GM12891 (cell line): ENCODE measurements at places on chromosomes 7 and 10.
A peak's percentile ranks its signal among the peaks of the same experiment; 100 is the strongest.

- DNase-seq: no peak
Observed at GRCh38 chr7:73742753-73743641, 4.4 kb upstream of the ABHD11 start.

DNA sequence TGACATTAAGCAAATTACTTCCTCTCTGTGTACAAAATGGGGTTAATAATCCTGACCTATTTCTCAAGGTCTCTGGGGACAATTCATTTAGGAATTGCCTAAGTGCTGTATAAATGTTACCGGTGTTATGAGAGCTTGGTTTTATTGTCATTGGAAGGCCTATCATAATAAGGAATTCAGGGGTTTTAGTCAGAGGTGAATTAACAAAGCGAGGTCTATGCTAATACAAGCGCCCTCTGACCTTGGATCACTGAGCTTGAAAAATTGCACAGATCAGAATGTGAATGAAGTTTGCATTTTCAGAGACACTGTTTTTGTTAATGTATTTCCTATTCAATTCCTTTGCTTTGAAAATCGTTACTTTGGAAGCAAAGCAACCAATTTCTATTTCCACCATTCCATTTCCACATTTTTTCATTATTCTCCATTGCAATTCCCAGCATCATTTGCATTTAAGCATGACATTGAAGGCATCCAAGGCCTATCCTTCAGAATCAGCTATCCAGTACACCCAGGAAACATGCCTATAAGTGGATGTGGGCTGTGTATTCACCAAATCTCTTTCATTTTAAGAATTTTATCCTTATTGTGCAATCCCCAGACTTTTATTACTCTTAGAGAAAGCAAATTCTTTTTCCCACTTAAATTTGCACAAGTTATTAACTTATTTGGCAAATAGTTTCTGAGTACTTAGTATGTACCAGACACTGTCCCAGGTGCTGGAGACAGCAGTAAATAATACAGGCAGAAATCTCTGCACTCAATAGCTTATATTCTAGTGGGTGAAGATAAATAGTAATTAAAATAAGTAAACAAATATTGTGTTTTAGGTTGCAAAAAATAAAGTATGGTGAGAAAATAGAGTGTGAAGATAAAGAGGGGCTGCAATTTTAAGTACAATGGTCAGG, 133.1 kb downstream of the NRCAM start:
- no peak for DNase-seq

- DNase-seq: no peak
Observed at GRCh38 chr10:27569946-27570345, 65.8 kb downstream of the RAB18 start.

- DNase-seq: no peak
Observed at GRCh38 chr10:90308223-90308622, 549.6 kb downstream of the HTR7 start.

DNA sequence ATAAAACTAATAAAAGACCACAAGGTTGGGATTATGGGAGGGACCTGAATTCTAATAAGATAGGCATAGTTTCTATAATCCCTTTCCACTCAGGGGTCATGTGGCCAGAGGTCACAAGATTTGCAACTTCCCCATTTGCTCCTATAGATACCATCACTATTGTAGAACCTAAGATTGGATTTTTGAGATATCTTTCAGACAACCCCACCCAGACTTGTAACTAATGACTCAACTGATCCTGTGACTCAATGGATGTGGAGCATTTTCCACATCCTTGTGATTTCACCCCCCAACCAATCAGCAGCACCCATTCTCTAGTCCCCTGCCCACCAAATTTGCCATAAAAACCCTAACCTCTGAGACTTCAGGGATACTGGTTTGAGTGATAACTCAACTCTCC, 51.9 kb upstream of the PIK3AP1 start:
- no peak for DNase-seq

DNA sequence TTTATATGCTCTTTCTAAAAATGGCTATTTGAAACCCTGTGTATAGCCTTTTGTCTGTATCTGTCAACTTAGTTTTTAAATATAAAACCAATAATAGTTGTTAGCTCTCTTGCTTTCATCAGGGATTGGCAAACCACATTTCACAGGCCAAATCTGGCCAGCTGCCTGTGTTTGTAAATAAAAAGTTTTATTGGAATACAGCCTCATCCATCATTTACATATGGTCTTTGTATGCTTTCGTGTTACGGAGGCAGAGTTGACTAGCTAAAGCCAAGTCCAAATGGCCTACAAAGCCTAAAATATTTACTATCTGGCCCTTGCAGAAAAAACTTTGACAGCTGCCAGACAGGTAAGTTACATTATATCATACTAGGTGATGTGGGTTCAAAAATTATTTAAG, 235.0 kb downstream of the BICC1 start:
- no peak for DNase-seq

DNA sequence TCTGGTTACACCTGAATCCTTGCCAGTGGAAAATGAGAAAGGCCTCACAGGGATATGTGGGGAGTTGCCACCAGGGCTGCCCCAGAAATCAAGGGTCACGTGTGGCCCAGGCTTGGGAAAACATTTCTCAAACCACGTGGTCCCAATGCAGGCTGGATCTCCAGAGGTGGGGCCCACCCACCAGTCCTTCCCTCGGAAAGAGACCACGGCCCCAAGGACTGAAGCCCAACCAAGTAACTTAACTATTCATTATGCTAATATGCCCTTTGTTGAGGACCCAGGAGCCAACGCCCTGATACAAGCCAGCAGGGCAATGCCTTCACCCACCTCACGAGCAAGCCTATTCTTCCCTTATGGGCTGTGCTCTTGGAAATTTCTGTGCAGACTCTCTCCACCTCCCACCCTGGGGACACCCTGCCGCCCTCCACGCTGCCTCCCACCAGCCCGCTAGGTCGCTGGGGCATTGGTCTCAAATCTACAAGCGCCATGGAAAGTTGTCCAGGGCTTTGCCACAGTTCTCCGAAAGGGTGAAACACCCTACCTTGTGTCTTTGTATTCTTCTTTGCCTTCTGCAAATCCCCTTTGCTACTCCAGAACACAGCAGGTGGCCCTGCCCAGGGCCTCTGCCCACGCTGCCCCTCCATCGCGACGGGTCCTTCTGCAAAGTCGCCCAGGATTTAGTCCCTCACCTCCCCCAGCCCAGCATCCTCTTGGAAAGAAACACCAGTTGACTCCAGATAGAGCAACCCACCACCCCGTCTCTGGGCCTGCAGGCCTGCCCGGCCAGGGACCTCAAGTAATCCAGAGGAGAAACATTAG, 8.8 kb downstream of the TNS3 start:
- no peak for DNase-seq

DNA sequence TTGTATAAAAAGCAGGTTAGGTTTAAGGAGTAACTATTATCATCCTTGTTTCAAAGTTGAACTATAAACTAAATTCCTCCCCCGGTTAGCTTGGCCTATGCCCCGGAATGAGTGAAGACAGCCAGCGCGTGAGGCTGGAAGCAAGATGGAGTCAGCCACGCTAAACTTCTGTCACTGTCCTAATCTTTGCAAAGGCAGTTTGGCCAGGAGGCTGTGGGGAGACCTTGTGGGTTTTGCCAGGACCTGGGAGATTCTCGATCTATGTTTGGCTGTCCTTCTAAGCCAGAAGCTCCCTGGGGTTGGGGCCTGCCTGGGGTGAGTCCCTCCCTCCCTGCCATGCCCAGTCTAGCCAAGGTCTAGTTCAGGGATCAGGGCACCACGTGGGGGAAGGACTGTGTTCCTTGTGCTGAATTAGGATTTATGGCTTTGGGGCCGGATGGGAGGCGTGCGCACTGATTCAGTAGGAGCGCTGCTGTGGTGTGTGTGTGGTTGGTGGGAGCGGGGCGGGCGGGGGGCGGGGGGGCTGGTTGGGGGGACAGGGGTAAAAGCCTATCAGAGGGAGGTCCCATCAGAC, 871 bp upstream of the GTF2IRD1 start:
- no peak for DNase-seq

DNA sequence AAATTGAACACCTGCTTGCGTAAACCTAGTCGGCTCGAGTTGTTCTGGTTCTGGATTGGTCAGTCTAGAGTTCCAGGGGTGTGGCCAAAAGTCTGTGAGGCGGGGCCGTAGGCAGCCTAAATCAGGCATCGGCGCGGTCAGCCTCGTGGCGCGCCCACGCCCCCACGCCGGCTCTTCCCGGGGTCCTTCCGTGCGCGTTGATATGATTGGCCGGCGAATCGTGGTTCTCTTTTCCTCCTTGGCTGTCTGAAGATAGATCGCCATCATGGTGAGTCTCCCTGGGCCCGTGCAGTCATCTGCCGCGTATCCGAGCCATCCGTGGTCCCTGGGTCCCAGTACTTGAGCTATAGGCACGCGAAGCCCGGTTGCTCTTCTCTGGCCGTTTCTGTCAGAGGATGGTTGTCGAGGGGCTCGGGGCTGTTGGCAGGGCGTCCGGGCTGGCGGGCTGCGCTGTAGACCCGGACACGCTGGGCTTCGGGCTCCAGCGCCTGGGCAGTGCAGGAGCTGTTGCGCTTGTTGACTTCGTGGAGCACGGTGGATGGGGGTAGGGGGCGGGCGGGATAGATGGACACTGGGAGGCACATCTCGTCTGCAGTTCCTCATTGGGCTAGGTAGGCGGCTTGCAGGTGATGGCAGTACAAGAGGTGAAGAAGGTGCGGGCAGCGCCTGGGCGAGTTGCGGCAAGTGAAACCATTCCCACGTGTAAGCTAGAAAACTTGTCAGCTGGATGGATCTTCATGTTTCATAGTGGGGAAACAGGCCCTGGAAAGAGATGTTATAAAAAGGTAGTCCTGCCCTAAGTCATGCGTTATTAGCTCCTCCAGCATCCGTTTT, at the start of gene RPS24:
RPS24 (plus strand) TSS at position 227 of the 834 bp plus-strand sequence; CDS start at position 266, 39 bp downstream.
- peak; percentile 75 for DNase-seq

- no peak for DNase-seq
Observed at GRCh38 chr7:127710635-127711034, 58.6 kb downstream of the SND1 start.

GRCh38 chr7:98300595-98301372, 19.3 kb downstream of the BRI3 start:
- no peak for DNase-seq

- no peak for DNase-seq
Observed at GRCh38 chr7:95828824-95829790, 56.8 kb downstream of the DYNC1I1 start.

GRCh38 chr10:110068780-110069179, 61.0 kb downstream of the ADD3 start:
- DNase-seq: no peak

DNA sequence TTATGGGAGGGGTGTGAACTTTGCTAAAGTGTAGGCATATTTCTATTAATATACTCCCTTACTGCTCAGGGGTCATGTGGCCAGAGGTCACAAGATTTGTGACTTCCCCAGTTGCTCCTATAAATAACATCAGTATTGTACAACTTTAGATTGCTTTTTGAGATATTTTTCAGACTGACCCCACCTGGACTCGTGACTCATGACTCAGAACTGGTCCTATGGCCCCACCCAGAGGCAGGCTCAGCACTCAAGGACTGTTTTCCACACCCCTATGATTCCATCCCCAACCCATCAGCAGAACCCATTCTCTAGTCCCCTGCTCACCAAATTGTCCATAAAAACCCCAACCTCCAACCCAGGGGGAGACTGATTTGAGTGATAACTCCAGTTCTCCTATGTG, 2.7 kb upstream of the CUL2 start:
- no peak for DNase-seq

DNA sequence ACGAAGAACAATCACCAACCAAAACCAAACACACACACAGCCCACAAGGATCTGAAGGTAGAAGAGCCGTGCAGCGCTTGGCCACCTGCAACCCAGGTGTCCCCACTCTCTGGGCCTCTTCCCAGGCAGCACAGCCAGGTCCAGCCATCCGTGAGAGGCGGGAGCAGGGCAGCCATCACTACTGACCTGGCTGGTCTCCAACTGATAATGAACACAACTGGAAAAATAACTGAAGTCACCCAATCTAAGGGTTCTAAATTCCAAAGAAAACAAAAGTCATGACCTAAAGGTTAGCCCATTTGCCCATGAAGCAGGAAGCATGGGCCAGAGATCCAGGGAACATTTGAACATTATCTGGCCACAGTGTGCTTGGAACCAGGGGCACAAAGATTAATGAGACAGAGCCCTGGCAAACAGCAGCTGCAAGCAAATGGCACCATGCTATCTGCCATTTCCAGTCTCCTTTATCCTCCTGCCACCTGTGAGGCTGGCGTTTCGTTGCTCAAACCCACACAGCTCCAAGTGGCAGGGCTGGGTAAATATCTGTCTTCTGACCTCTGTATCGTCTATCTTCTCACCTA, 207.9 kb downstream of the TNS3 start:
- no peak for DNase-seq

DNA sequence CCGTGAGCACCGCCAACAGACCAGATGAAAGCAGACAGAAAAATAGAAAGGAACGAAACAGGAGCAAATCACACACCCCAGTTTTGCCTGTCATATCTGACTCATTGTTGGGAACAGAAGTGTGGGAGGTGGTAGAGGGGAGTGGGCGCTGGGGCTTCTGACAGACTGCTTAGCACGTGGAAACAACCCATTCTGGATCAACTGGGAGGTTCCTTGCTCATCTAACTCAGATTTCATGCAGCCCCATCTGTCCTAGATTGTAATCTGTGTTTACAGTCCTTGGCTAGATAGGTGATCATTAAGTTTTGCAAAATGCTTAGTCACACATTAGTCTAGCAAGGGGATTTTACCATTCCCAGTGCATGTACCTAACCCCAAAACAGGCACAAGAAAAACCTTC, 154.1 kb downstream of the NRP1 start:
- DNase-seq: no peak

DNA sequence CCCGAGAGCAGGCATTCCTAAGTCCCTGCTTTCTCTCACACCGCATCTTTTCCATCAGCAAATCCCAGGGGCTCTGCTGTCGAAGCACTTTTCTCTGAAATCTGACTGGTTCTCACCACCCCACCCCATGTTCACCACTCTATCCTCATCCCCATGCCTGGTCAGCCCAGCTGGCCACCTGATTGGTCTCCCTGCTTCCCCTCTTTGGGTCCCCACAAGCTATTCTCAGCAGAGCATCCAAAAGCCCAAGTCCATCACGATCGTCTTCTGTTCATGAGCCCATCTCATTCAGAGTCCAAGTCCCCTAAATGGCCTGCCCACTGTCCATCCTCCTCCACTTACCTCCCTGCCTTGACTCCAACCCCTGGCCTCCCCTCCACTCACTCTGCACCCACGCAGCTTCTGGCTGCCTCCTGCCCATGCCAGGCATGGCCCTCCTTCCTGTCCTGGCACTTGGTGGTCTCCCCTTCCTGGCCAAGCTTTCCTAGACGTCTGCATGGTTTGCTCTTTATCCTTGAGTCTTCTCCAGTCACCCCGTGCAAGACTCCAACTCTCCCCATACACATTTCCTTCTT, 1.6 kb upstream of the PPP2R2D start:
- DNase-seq: no peak

GRCh38 chr7:112306903-112307302, 100.4 kb downstream of the ZNF277 start:
- DNase-seq: no peak

- DNase-seq: no peak
Observed at GRCh38 chr10:21183025-21183424, 285.9 kb upstream of the NEBL start.
